BJ (cell line): ENCODE measurements at places on chromosomes 3 and 15.

DNA sequence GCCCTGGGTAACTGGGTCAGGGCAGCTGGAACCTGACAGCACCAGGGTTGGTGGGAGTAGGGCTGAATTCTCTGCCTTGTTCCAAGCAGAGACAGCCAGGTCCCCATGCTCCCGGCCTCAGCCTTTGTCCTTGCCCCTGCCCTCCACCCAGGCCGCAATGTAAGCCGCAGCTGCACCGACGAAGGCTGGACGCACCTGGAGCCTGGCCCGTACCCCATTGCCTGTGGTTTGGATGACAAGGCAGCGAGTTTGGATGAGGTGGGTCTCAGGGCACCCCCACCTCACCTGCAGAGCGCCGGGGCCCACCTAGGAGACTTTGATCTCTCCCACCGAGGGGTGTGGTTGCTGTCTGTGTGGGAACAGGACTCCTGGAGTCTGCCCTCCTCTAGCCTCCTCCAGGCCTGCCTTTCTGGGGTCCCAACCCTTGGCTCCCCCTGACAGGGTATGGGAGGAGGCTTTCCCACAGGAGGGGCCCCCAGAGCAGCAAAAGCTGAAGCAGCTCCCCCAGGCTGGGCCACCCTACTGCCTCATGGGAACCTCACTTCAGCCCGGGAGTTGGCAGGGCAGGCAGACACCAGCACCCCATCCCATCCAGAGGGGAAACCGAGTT lies 23.4 kb downstream of the VIPR1 start:
- no peak for DNase-seq

DNA sequence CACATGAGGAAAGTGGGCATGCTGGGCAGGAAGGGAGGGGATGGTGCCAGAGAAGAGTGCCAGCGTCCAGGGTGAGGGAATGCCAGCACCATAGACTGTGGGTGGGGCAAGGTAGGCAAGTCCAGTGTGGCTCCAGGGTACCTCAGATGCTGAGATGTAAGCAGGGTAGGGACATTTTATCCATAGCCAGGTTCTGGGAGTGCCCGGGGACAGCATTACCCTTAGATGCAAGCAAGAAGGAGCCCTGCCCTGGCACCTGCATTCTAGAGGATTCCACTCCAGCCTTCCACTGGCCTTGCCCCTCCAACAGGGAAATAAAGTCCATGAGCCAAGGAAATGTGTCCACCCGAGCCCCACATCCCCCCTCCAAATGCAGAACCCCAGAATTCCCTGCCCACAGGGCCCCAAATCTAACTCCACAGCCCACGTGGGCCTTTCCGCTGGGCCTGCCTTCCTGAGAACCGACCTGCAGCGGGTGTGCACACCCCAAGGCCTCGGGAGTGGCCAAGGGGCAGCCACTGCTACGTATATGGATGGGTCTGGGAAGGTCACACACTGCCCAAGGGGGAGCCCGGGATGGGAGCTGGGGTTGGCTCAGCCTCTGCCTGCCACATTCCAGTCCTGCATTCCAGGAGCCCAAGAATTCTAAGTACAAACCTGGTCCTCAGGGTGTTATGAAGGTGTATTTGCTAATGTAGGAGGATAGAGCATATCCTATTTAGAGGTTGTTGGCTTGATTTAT lies 20.3 kb upstream of the CYP11A1 start:
- DNase-seq = no peak

DNA sequence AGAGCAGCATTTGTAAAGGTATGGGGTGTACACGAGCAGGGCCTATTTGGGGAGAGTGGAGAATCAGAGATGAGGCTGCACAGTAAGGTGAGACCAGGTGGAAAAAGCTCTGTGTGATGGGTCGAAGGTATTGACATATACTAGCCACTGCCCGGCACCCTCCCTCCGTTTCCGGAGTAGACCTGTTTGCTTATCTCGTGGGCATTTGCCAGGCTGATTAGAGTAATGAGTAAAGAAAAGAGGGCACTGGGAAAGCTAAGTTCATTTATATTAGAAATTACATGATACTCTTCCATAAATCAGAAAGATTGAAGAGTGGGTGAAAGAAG lies 46.2 kb upstream of the ATG7 start:
- DNase-seq = no peak

DNA sequence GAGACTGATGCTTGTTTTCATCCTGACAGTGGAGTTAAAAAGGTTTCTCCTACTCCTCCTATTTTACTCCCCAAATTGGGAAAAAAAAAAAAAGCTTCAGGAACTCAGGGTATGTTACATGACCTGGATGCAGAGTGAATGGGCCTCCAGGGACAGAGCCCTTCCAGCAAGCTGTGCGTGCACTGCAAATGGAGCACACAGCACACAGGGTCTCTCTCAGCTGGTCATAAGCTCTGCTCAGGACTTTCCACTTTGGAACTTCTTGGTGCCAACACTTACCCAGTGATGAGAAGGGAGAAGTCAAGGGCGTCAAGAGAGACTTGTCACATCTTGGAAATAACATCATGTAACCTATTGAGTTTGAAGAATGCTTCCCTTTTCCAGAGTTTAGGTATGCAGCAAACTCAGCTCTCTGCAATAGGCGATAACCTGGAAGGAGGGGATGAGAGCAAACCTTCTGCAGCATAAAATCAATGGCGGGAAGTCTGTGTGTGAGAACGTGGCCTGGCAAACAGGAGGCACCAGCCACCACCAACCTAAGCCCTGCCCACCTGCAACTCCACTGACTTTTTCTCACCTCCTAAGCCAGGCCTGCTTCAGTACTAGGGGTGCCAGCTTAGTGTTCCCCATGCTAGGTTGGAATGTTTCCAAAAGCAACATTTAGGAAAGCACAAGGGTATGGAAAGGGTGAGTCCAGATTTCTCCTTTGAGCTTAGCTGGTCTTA lies 39.8 kb downstream of the MYZAP start:
- no peak for DNase-seq

GRCh38 chr3:30012941-30013543 lies 593.4 kb upstream of the TGFBR2 start:
- no peak for DNase-seq

GRCh38 chr3:83193526-83193925 lies 1432.1 kb upstream of the GBE1 start:
- DNase-seq = no peak
